ENCODE measurements at places on chromosomes 12 and 14. TPM values are rescaled to one million over a fixed set of nuclear protein-coding genes. Genes with fewer than 3 reads are reported as not detected.

The CLEC4C gene
- total RNA-seq, result not detected

The TMEM52B gene
- total RNA-seq, result not detected

The ZNF891 gene
- 3.0 TPM for total RNA-seq

The VWF gene
- 1.3 TPM for total RNA-seq

The CRIP1 gene
- total RNA-seq, result 558 TPM

The EID3 gene
- 14.8 TPM for total RNA-seq

The SLC6A15 gene
- total RNA-seq, result not detected

The COX8C gene
- total RNA-seq, result not detected

The METTL1 gene
- total RNA-seq, result 8.7 TPM

The CLEC1B gene
- total RNA-seq, result 2.6 TPM

The RASSF3 gene
- 158 TPM for total RNA-seq

The ADAM20 gene
- 0.72 TPM for total RNA-seq

The MEG3 gene
- total RNA-seq, result 0.10 TPM

The WNK1 gene
- total RNA-seq, result 360 TPM

The KLRC2 gene
- not detected for total RNA-seq

The NUAK1 gene
- not detected for total RNA-seq

The FZD10 gene
- total RNA-seq, result not detected

The ADAM21 gene
- not detected for total RNA-seq

The GLI1 gene
- 0.47 TPM for total RNA-seq

The PTPRO gene
- total RNA-seq, result 0.94 TPM

The SNRNP35 gene
- total RNA-seq, result 47.8 TPM

The PMCH gene
- total RNA-seq, result 1.6 TPM

The FAM186B gene
- not detected for total RNA-seq

The RPGRIP1 gene
- not detected for total RNA-seq

The TCL1B gene
- total RNA-seq, result not detected

The ERG28 gene
- total RNA-seq, result 8.4 TPM

The COQ10A gene
- 23.7 TPM for total RNA-seq

The SLC6A13 gene
- 0.49 TPM for total RNA-seq

The NTF3 gene
- total RNA-seq, result not detected

The ASB8 gene
- total RNA-seq, result 46.6 TPM

The KRT74 gene
- total RNA-seq, result not detected

The BCL11B gene
- 210 TPM for total RNA-seq

The RD3L gene
- not detected for total RNA-seq

The LRRIQ1 gene
- not detected for total RNA-seq

The KLHL33 gene
- total RNA-seq, result 0.72 TPM

The CKAP4 gene
- total RNA-seq, result 4.8 TPM

The BDKRB2 gene
- total RNA-seq, result not detected

The IL26 gene
- not detected for total RNA-seq

The KRT75 gene
- total RNA-seq, result not detected

The OTOGL gene
- not detected for total RNA-seq

The LHX5 gene
- not detected for total RNA-seq

The HOXC11 gene
- not detected for total RNA-seq

The BEGAIN gene
- total RNA-seq, result 1.3 TPM

The PDZRN4 gene
- not detected for total RNA-seq

The LTBR gene
- total RNA-seq, result not detected

The IL22 gene
- total RNA-seq, result not detected

Data from CD4-positive, CD25-positive, alpha-beta regulatory T cell (primary cell).